ENCODE measurements at places on chromosomes 7 and 10.

DNA sequence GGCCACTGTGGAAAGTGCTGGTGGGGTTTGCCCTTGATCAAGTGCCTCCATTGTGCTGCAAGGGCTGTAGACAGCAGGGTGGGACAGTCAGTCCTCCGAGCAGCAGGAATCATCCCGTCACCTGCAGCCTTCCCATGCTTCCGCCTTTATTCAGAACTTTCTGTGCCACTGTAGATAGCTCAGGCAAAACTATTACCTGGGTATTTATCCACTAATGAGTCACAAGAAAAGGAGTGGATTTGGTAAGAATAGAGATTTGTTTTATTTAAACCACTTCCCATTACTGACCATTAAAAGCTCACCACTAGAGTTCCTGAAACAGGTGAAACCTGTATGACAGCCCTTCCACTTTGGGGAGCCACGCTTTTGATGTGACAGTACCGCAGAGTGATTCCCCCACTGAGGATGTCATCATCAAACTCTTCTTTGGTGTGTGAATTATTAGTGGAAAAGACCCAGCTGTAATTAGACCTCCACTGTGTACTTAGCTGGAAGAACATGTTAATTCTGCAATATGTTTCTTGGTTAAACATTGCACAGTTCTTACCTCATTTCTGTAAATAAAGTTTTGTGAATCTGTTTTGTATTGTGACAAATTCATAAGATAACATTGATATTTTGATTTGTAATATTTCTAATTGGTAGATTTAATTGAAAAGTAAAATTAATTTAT lies 208.8 kb downstream of the MLLT10 start:
- DNase-seq: no peak

DNA sequence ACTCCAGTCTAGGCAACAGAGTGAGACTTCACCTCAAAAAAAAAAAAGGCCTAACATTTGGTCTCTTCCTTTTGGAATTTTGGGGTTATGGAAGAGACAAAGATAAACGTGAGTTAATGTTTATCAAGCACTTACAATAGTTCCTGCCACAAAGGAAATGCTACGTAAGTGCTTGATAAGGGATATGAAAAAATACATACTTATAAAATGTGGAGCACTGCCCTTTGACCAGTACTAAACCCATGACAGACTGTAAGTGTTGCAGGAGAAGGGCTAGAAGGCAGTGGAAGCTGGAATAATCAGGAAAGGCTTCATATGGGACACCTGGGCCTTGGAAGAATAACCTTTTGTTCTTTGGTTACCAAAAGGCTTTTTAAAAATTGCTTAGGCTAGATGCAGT lies 25.5 kb downstream of the TMEM248 start:
- no peak for DNase-seq

DNA sequence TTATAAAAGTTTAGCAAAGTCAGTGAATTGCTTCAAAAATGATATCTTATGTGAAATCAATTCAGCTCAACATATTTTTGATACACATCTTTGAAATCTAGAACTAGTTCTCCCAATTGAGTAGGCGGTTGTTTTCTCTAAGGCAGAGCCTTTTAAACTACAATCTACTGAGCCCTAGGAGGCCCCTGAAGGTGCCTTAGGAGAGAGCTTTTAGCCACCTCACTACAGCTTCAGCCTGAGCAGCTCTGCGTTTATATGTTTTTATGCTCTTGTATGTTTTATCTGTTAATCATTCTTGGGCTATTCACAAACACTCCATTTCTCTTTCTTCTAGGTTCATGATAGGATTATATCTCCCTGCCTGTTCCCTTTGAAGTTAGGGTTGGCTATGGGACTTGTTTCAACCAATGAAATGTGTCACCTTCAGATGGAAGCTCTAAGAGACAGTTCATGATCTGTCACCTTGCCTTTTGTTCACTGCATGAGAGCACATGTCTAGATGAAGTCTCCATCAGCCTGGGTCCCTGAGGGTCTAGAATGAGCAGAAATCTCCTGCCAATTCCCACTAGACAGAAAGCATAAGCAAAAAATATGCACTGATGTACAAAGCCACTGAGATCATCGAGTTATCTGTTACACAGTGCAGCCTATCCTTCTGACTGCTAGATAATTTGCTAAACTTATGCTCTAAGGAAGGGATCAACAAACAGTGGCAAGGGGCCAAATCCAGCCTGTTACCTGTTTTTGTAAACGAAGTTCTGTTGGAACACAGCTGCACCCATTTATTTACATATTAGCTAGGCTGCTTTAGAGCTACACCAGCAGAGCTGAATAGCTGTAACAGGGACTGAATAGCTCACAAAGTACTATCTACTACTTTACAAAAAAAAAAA lies 128.5 kb upstream of the CDK1 start:
- no peak for DNase-seq

DNA sequence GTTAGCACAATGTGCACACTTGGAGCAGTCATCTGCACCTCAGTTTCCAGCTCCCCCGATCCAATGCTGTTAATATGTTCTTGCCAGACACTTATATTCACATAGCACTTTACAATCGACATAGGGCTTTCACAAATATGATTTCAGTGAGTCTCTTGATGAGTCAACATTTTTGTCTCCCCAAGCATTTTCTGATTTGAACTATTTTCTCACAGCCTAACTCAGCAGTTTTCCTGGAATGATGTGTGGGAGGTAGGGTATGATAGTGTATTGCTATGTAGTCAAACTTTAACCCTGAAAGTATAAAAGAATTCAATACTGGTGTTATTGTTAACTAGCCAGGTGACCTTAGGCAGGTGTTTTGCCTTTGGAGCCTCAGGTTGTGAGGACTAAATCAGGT lies 82.5 kb upstream of the LRGUK start:
- no peak for DNase-seq

- no peak for DNase-seq
Measured at GRCh38 chr7:751826-752225, 24.7 kb upstream of the PRKAR1B start.

- no peak for DNase-seq
Measured at GRCh38 chr7:126790763-126791162, 462.0 kb downstream of the GRM8 start.
